Activated CD4-positive, alpha-beta T cell treated with anti-CD3 and anti-CD28 coated beads, Interleukin-2, amount 10 ng/mL, durations not matched to agents 7 days and 5 days (primary cell): ENCODE measurements at places on chromosomes 16 and 17. TPM values are rescaled to one million over a fixed set of nuclear protein-coding genes. Genes with fewer than 3 reads are reported as not detected.

DNA sequence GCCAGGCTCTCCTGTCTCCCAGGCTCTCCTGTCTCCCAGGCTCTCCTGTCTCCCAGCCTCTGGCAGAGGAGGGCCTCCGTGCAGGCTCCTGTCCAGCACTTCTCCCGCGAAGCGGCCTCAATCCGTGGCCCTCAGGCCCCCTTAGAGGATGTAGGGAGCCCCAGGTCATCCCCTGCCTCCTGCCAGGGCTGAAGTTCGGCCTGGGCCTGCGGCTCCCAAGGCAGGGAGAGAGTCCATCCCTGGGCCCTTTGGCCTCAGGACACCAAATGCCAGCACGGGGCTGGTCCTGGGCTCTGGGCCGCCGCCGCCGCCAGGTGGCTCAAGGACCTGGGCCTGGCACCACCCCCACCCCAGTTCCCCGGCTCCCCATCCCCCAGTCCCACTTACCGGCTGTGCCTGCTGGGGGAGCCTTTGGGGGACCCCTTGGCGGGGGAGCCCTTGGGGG lies 370 bp downstream of the EVPL start:
- no peak for DNase-seq

GRCh38 chr16:14264327-14264943 lies 193.3 kb downstream of the MRTFB start:
- DNase-seq = no peak

GRIN2C gene
- 0.20 TPM for total RNA-seq

DNA sequence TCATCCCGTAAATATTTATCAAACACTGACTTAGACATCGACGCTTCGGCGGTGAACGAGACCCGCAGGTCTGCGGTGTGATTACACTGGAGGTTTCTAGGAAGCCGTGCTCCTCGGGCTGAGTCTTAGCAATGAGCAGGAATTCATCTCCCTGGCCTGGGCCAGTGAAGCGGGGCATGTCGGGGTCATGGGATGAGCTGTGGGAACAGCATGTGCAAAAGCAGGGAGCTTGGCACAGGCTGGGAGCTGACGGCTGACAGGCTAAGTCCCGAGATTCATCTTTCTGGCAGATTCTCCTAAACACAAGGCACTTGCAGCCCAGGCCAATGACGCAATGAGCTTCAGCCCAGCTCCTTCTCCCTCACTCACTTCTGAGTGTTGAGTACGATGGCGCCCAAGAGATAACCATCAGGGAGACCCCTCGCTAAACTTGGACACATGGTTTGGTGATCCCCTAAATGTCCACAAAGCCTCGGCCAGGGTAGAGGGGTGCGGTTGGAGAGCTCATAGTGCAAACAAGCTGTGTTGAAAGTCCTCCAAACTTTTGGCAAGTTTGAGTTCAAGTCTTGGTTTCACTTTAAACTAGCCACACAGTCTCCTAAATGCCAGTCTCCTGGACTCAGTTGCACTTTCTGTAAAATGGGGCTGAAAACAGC lies 12.8 kb downstream of the CRISPLD2 start:
- DNase-seq = no peak

CES5A gene
- total RNA-seq = not detected

GRCh38 chr16:942436-943060 lies 28.2 kb downstream of the LMF1 start:
- DNase-seq = no peak

GRCh38 chr17:39640591-39641031 lies 3.7 kb downstream of the STARD3 start:
- DNase-seq = no peak

GRCh38 chr17:50259477-50260324 lies 14.6 kb upstream of the TMEM92 start:
- no peak for DNase-seq
